AG09309 (cell line): ENCODE measurements at places on chromosomes 1 and 21.

GRCh38 chr1:232367293-232367692, 262.6 kb downstream of the SIPA1L2 start:
- DNase-seq = no peak

DNA sequence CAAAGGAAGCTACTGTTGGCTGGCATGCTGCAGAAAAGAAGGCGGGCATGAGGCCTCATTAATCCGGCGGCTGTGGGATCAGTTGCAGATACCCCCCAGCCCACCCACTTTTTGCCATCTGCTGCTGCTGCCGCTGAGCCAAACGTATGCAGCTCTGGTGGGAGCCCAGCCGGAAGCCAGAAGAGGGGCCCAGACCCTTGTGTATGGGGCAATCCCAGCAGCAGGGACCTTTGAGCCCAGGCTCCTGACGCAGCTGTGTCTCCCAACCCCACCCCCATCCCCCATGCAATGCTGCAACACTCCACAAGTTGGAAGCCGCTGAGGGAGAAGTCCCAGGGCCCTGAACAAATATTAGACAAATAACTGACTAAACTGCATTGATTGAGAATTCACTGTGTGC, 106.0 kb downstream of the ELAVL4 start:
- no peak for DNase-seq

DNA sequence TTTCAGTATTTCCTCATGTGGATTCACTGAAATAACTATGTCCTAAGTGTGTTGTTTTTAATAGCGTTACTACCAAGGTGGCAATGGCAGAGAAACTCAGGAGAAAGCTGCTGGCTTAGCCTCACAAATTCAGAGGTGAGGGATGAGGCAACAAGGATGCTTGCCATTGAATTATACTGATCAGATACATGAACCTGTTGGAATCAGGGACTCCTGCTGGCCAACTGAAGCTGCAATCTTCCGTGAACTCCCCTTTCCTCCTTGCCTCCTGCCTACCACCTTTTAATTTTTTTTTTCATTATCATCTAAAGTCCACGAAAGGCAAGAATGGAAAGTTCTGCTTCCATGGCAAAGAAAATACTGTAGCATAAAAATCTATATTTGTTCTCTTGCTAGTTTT, 254.7 kb downstream of the NFIA start:
- no peak for DNase-seq

GRCh38 chr1:172600615-172601014, 58.3 kb upstream of the FASLG start:
- DNase-seq = no peak

DNA sequence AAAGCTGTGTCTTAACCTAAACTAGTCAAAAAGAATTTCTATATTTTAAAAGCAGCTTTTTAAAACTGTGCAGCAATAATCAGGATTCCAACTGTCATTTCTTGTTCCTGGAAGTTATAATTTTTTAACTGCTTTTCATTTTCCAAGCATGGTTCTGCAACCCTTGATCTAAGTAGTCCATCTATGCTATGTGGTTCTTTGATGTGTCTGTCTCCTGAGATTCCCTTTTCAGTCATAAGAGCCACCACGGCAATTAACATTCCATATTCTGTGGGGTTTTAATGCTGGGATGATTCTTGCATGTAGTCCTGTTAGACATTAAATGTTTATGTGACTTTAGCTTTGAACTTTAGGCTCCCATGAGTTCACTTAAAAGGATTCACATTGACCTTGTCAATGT, 220.4 kb downstream of the TPR start:
- DNase-seq = no peak

- no peak for DNase-seq
Measured at GRCh38 chr1:118785246-118785645, 202.9 kb downstream of the TBX15 start.

DNA sequence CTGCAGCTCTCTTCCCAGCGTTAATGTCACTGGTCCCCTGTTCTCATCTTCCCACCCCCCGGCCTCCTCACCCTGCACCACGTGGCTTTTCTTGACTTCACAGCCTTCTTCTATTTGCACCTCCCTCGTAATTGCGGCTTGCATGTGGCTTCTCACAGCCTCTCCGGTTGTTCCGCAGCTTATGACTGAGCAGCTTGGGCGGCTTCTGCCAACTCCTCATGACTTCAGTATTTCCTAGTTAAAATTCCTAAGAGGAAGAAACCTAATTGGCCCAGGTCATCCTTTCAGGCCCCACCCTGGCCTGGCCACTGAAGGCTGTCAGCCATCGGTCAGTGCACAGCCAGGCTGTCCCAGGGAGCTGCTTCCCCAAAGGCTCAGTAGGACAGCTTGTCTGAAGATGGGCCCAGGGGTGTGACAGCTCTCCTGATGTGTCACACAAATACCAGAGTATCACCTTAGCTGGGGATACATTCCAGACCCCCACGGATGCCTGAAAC, 8.6 kb upstream of the RERE start:
- DNase-seq = peak; percentile 70

GRCh38 chr1:233293556-233294446, 1.7 kb downstream of the PCNX2 start:
- no peak for DNase-seq

GRCh38 chr21:46248422-46248782, 19.8 kb upstream of the LSS start:
- DNase-seq = no peak

DNA sequence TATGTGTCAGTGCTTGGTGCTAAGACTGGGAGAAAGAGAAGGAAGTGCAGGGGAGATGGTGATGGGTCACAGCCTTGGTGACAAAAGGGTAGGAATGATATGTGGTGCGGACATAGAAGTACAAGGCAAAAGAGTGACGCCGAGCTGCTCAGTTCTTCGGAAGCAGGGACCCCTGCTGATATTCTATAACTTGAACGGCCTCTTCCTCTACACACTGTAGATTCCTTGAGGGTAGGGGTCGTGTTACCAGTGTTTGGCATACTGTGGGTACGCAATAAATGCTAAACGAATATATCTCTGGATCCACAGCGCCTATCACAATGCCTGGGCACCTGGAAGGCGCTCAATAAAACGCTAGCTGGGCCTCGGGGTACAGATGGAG, 488 bp downstream of the DBT start:
- DNase-seq = no peak

- no peak for DNase-seq
Measured at GRCh38 chr1:116834595-116834994, 75.1 kb upstream of the PTGFRN start.

GRCh38 chr1:245043611-245043940, 111.2 kb upstream of the KIF26B start:
- DNase-seq = no peak

GRCh38 chr1:76240316-76240715, 165.8 kb downstream of the ST6GALNAC3 start:
- DNase-seq = no peak

GRCh38 chr1:11930571-11931445, 3.7 kb upstream of the PLOD1 start:
- DNase-seq = no peak

GRCh38 chr1:88680471-88680870, 3.6 kb upstream of the PKN2 start:
- DNase-seq = no peak

DNA sequence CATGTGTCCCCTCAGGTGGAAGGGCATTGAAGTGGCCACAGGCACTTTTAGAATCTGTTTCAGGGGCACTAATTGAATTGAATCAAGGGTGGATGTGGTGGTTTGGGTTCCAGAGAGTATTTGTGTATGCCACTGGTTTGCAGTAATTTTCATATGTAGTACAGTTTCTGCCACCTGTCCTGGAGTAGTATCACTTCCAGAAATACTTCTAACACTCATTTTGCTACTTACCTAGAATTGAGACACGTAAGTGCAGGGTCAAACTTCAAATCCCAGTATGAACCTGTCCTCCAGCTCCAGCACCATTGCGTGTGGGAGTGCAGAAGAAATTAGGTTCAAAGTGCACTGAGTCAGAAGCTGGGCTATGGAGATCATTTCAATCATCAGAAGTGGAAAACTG, 26.8 kb downstream of the RSPH1 start:
- DNase-seq = no peak

GRCh38 chr1:209741193-209741592, 14.7 kb upstream of the TRAF3IP3 start:
- DNase-seq = no peak

GRCh38 chr1:19682257-19682656, 17.6 kb downstream of the HTR6 start:
- peak; percentile 83 for DNase-seq

DNA sequence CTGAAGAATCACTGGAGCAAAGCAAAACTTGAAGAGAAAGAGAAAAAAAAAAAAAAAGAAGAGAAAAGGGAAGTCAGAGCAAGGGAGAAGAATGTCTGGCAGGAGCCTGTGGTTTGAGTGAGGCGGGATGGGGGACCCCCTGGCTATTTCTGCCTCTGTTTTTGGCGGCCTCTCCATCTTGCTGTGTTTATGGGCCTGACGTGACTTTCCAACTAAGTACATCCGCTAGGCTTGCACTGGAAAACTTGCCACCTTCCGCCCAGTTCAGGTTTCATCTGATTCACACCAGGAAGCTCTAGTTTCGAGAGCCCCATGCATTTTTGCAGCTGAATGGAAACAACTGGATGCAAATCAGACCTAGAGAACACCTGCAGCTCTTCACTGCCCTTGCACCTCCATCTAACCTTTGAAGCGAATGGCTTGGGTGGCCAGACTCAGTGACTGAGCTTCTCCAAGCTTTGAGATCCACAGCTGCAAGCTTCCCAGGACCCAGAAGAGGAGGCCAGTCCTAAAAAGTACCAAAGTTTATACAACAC, 28.0 kb downstream of the TBX15 start:
- no peak for DNase-seq
